ENCODE measurements at places on chromosomes 13 and 19.

DNA sequence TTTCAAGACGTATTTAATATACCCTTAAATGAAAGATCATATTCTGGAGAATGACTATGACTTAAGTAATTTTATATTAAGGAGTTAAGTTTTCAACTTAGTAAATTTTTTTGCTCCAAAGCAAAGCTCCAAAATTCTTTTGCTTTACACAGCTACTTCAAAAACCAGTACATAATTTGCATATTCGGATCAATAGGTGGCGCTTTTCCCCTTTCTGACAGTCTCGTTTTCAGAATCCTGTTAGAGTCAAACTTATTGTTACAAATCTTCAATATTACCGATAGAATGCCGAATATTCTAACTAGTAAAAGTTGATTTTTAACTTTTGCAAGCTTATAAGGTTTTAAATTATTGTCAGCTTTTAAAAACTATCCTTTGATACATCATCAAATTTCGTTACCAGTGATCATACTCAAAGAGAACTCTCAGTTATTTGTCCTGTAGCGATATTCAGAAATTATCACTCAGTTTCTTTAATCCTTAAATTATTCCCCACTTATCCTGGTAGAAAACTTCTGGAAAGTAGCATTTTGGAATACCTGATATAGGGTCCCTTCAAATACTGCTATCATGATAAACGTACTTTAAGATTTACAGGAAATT is 852.7 kb upstream of the KLHL1 start:
- no peak for DNase-seq

GRCh38 chr19:15464394-15465385 is at the start of gene RASAL3:
Gene RASAL3 (minus strand): TSS chr19:15464544. CDS start chr19:15464358, 186 bp downstream.
- DNase-seq = no peak

DNA sequence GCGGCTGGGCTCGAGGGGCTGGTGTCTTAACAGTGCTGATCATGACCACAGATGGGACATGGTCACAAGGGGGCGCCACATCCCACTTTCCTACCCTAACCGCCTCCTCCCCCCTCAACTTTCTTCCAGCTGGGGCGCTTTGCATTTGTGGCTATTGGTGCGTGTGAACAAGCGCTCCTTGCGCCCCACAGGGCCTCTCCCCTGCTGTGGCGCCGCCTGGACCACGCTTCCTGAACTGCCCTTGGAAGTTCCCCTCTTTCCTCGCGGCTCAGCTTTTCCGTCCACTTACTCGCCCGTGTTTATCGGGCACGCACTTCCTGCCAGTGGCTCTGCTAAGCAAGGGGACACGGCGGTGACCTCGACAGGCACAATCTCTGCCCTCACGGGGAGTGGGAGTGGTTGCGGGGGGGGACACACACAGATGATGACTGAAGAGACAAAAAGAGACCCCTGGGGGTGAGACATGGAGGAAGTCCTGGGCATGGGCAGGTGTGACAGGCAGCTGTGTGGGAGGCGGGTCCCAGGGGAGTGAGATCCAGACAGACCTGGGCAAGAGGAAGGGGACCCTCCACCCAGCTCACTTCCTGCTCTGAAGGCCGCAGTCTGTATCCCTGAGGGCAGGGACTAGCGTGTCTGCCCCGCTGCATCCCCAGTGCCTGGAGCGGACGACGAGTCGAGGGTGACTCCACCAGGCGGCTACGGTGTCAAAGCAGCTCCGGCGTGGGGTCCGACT is 40.3 kb downstream of the ZNF787 start:
- DNase-seq = peak; percentile 33

DNA sequence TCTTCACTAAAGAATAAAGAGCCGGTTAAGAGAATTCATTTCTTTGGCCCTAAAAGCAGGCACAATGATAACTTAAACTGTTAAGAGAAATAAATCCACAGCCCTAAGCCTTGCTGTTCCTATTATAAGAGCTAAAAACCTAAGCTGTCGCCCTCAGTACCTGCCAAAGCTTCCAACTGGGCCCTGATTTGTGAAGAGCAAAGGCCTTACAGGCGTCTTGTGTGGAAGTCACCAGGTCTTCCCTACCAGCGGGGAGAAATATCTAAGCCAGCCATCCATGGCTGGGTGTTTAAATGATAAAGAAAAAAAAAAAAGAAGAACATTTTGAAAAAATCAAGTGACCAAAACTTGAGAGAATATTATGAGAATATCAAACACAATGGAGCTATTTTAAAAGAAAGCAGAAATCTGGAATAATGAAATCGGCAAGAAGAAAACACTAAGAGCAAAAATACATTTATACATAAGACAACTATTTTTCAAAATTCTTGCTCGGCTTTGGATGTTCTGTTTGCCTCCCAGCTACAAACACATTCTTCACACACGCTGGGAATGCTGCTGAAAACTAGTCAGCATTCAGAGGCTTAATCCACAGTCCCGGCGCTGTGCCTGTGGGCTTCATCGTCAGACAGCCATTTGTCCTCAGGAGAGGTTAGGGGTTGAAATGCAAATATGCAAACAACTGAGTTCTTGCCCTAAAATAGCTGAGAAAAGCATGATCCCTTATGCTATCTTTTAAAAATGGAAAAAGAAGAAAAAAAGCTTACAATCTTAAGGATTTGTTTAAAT is 89.8 kb upstream of the LSM14A start:
- DNase-seq = no peak

- DNase-seq = peak; percentile 30
Measured at GRCh38 chr13:94414708-94415107, 64.8 kb downstream of the DCT start.

GRCh38 chr13:81207231-81207630 is 866.3 kb upstream of the SPRY2 start:
- no peak for DNase-seq

GRCh38 chr19:20925481-20925880 is 2.4 kb downstream of the ZNF85 start:
- DNase-seq = no peak

- no peak for DNase-seq
Measured at GRCh38 chr19:6767081-6767356, 216 bp downstream of the SH2D3A start.

- DNase-seq = no peak
Measured at GRCh38 chr19:56900573-56901097, 60.1 kb upstream of the PEG3 start.

DNA sequence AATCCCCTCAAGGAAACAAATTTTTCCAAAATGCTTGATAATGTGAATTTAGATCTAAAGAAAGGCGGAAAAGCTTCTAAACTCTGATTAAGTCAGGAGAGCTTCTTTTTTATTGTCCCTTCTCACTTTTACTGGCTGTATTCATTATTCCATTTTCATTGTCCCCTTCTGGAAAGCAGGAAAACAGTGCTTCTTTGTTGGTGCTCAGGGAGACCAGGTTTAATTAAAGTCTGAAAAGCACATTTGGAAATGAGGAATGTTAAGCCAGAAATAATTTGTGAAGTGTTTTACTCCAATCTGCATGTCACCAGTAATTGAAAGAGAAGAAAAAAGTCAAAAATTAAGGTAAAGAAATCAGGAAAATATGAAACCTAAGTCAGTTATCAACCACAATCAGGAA is 43.5 kb upstream of the TSC22D1 start:
- no peak for DNase-seq

- no peak for DNase-seq
Measured at GRCh38 chr19:18093439-18094161, 4.0 kb upstream of the MAST3 start.

- no peak for DNase-seq
Measured at GRCh38 chr13:97921176-97921816, 32.2 kb upstream of the IPO5 start.

DNA sequence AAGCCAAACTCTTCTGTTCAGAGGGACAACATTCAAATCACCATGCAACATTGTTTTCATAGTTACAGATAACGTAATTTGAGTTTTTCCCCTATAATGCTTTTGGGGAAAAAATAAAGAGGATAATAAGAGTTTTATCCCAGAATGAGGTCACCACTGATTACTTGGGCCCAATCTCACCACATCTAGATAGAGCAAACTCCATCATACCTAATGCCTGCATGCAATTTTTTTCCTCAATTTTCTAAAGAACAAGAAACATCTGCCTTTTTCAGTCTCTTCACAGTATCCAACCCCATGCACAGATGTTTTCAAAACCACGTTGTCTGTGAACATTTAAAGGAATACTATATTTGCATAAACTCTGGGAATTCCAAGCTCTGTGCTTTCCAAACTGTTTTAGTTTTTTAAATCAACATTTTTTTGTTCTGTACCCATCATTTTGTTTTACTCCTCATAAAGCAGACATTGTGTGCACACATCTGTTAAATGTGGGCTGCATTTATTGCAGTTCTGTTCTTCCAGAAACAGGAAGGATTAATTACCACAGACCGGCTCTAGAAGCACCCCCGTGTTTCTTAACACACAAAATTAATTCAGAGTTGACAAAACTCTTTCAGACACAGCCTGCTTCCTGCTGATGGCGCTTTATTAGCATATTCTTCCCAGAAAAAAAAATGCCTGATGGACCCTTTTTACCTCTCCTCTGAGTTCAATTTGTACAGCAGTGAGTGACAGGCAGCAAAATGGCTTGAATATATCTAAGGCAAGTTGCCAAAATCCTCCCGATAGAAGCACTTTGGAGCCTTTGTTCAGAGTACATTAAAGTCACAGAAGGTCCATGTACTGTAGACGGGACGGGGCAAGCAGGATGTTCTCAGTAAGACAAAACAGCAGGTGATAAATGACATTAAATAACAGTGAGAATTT is 1171.9 kb downstream of the EFNB2 start:
- peak; percentile 47 for DNase-seq

- no peak for DNase-seq
Measured at GRCh38 chr19:43464134-43464775, 1.2 kb downstream of the LYPD3 start.

DNA sequence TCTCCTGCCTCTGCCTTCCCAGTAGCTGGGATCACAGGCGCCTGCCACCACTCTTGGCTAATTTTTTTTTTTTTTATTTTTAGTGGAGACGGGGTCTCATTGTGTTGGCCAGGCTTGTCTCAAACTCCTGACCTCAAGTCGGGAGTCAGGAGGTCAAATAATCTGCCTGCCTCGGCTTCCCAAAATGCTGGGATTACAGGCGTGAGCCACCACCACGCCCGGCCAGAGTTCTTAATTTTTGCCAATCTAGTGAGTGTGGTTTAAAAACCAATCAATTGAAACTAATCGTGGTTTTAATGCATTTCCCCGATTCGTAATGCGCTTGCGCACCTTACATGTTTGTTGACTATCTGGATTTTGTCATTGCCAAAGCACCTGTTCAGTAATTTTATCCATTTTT is 37.0 kb downstream of the SKA3 start:
- no peak for DNase-seq

DNA sequence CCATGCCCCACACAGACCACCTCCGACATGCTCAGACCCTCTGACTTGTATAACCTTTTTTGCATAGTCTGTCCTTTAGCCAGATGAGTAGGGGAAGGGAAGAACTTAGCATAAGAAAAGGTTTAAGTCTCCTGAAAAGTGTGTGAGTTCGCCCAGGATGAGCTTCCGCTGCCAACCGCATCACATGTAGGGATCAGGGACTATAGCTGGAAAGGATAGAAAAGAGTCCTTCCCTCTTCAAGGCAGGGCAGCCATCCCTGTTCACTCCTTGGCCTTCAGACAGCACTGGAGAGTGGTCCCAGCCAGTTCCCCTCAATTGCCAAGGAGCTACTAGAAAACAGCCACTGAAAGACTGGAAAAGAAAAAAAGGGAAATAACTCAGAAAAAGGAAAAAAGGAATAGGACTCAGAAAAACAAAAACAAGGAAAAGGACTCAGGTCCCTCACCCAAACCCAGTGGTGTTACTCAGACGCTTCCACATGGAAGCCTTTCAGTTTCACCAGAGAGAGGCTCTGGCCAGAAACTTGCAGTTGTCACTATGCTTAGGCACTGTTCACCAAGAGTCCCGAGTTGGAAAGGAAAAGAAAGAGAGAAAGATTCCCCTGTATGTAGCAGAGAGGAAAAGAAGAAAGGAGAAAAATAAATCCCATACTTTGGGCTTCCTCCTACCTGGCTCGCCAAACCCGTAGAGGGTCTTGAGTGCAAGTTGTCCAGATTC is 5.6 kb upstream of the TM9SF2 start:
- DNase-seq = no peak

GRCh38 chr19:42150364-42150763 is 18.1 kb upstream of the POU2F2 start:
- DNase-seq = no peak

DNA sequence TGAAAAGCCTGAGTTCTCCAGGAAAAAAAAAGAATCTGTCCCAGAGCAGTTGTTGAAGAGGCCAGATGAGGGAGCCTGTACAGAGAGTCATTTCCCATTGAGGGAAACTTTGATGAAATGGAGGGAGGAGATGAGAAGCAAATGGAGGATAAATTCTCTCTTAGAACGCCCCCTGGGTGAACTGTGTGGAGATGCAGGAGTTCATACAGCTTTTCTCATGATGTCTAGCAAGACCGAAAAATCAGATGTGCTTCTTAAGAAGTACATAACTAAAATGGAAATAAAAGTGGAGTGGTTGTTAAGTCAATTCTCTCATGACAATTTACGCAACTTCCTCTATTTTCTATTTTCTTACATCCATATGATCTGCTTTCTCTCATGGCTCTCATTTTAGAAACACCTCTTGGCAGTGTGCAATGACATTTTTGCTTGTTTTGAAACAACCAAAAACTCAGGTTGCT is 1263.1 kb downstream of the PCDH9 start:
- no peak for DNase-seq

GRCh38 chr13:35961461-35962220 is 169.5 kb downstream of the DCLK1 start:
- DNase-seq = no peak

DNA sequence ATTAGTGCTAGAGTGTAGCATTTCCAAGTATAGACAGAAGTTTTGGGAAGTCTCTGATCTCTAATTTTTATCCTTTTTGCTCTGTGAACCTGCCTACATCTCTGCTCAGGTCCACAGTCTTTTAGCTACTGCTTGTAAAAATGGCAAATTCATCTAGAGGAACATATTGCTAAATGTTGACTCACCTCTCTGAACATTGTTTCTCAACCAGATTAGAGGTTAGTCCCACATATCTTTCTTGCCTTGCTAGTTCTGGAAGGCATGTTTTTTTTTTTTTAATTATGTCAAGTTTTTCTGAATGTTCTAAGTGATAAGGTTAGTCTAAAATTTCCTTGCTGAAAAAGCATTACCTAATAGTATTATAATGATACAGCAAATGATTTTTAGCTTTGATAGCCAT is 2889.6 kb upstream of the PCDH20 start:
- no peak for DNase-seq

GRCh38 chr13:44819245-44819644 is 170.0 kb downstream of the NUFIP1 start:
- DNase-seq = no peak

All from NCI-H1436 treated with DMSO at 0.1 percent for 48 hours (cell line).